ENCODE measurements at places on chromosomes 13 and 19.

- no peak for DNase-seq
Observed at GRCh38 chr13:23945612-23946011, 48.3 kb upstream of the C1QTNF9B start.

DNA sequence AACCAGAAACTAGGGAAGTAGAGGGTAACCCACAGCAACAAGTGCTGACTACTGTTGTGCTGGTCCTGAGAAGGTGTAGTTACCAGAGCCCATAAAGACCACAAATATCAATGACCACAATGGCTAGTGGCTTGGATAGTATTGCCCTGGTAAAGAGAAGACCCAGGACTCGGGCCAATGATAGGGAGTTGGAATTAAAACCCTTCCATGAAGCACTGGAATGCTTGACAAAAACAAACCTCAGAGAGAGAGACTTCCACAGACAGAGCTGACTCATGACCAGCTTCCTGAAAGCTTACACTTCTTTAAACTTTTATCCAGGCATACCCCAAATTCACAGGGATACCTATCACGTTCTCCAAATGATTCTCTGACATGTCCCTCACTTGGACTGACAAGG is 60.5 kb downstream of the WDR87 start:
- DNase-seq = no peak

- no peak for DNase-seq
Observed at GRCh38 chr13:66189986-66190385, 1040.2 kb downstream of the PCDH9 start.

- DNase-seq = no peak
Observed at GRCh38 chr19:13996928-13997630, 9.0 kb downstream of the RFX1 start.

DNA sequence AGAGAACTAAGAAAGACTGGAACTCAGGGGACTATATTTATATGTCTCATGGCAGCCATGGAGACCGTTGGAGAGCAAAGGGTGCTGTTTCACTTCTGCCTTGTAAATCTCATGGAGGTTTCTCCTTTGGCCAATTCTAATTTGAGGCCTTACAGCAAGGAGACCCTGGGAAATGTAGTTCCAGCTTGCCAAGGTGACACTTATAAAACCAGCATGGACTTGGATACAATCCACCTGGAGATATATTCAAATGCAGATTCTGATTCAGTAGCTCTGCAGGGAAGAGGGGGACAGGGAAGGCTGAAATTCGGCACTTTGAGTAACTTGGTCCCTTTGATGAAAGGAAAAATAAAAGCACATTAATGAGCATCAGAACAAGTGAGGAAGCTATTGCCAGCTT is 90.0 kb downstream of the OXGR1 start:
- no peak for DNase-seq

DNA sequence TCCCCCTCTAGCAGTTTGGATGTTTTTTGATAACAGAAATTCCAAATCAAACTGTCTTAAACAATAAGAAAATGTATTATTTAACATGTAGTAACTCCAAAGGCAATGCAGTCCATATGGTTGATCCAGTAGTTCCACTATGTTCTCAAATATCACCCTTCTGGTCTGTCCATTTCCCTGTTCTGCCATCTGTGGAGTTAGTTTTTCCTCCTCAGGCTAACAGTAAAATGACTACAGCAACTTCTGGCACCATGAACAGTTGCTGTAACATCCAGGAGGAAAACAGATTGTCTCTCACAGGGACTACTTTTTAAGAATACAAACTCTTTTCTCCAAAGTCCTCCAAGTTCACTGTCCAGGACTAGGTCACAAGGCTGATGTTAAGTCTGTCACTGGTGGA is 455.4 kb downstream of the FGF14 start:
- DNase-seq = no peak

- no peak for DNase-seq
Observed at GRCh38 chr19:45667620-45668341, at the start of gene GIPR. GIPR (plus strand) TSS chr19:45668221; CDS start chr19:45669521, 1,300 bp downstream.

DNA sequence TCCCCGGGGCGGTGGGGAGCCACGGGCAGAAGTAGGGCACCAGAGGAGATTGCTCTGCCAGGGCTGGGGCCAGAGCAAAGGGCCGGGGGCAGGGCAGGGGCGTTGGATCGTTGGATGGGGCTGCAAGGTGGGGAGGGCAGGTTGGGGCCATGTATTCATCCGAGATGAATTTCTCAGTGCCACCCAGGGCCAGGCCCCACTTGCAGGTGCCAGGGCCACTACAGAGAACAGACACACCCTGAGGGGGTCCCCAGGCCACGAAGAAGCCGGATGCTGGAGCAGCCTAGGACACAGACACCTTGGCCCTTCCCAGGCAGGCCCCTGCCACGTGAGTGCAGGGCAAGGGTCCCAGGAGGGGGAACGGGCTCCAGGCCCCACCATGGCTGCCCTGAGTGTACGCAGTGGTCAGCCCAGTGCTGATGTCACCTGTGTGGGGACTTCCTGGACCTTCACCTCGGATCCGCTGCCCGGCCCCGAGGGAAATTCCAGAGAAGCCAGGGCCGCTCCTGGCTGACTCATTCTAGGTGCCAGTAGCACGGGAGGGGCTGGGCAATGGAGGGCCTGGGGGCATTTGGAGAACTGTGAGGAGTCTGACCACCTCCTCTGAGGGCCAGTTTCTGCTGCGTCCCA is 9.6 kb upstream of the SBNO2 start:
- DNase-seq = no peak

- DNase-seq = no peak
Observed at GRCh38 chr13:41467425-41467945, 10.1 kb downstream of the RGCC start.

DNA sequence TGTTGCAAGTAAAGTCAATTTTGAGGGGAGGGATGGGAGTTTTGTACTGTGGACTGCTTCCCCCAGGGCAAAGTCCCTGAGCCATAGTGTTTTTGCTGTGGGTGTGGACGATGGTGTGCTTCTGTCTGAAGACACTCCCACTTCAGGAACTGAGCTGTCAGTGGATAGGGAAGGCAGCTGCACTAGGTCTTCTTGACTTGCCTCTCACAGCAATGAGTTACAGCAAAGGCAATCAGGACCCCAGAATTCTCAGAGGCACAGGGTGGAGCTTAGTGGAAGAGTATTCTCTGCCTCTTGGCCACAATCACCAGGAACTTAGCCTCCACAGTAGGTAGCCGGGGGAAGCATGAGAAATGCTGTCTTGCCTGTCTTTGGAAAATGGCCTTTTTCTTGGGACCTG is 1416.6 kb upstream of the MIR17HG start:
- DNase-seq = no peak

DNA sequence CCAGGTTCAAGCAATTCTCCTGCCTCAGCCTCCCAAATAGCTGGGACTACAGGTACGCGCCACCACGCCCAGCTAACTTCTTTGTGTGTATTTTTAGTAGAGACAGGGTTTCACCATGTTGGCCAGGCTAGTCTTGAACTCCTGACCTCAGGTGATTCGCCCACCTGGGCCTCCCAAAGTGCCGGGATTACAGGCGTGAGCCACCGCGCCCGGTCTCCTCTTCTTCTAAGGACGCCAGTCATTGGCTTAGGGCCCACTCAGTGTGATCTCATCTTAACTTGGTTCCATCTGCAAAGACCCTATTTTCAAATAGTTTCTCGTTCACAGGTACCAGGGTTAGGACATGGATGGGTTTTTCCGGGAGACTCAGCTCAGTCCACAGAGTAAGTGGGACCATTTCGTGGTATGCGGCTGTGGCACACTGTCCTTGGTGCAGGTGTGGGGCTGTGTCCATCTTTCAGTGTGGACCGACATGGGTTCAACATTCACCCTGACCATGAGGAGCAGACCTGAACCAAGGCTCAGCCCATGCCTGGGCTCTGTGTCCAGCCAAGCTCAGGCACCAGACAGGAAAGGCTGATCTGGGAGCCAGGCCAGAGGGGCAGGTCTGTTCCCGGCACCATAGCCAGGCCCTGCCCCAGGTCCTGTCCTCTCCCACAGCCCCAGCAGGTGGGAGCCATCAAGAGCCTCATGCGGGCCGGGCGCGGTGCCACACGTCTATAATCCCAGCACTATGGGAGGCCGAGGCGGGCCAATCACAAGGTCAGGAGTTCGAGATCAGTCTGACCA is 2.8 kb upstream of the MKNK2 start:
- DNase-seq = no peak

DNA sequence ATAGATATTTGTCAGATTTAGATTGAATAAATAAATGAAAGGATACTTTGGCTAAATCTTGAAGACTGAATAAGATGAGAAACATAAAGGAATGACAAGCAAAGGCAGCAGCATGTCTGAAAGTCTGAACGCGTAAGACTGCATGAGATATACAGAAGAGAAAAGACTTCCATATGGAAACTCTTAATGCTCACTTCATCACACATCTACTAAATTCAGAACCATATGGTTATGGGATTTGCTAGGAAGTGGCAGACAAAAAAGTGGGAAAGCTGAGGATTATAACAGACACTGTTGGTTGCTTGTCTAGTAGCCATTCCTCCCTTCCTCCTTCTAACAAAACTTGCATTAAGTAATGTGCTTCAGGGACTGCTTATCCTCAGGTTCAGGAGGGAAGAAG is 446.7 kb downstream of the KCTD12 start:
- no peak for DNase-seq

DNA sequence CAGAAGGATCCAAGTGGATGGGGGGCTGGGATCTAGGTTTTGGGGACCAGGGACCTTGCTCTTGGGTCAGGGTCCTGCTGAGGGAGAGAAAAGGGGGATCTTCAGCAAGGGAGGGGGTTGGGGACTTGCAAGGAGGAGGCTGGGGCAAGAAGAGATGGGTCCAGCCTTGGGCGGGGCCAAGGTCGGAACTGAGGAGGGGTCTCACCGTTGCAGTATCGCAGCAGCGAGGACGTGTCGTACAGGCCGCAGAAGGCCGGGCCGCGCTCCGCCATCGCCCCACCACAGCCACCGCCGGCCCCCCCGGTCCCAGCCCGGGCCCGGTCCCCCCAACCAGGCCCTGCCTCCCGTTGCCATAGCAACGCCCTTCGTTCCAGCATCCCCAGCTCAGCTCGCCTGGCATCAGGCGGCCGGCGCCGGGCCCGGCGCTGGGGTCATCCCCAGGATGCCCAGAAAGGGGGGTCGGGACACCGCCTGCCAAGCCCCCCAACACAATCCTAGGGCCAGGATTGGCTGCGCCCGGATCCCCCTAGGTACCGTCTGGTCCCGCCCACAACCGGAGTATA is 6.0 kb upstream of the EML2 start:
- no peak for DNase-seq

DNA sequence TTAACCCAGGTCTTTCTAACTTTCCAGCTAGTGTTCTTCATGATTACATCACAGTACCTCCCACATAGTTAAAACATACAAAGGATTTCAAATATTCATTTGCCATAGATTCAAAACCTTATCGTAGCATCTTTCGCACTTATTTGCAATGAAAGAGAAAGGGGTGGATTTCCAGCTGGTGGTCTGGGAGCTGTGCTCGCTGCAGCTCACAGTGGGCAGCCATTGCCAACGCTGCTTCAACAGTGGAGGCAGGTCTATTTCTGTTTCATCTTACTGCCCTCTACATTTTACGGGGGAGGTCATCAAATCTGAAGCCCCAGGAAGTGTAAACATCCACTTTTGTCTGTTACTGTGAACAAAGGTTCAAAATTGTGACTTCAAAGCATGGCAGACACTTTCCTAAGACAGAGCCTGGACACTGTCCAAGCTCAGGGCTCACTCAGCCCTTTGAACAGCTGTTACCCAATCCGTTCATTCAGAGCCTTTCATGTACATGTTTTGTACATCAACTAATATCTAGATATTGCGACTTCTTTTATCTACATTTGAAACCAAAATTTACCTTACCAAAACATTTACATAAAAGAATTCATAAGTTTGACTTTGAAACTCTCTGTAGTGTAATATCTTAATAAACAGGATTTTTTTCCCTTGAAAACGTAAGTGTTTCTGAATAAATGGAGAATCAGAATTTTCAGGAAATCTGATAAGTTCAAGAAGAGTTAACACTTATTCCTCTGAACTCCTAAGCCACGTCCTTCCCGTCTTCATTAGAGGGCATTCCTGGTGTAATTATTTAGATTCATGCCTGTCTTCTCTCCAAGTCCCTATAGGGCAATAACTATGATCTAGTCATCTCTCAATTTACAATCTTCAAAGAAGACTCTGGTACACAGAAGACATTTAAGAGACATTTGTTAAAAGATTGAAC is 25.1 kb downstream of the STARD13 start:
- DNase-seq = no peak

DNA sequence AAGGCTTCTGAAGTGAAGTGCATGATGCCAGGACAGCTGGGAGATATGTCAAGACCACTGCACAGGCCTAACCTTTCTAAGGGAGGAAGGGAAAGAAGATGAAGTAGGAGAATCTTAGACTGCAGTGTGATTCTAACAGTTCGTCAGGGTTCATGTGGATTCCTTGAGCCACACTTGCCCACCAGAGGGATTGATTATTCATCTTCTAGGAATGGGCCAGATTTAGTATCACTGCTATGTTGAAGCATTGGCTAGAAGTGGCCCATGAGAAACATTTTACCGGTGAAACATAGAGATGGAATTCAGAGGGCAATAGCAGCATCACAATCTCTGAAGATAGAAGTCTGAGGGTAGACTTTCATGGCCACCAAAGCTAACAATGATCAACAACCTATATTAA is 550.8 kb upstream of the SLITRK1 start:
- DNase-seq = peak; percentile 92

- DNase-seq = no peak
Observed at GRCh38 chr13:107291875-107292274, 723.9 kb upstream of the ARGLU1 start.

- DNase-seq = peak; percentile 29
Observed at GRCh38 chr13:44395976-44396694, 22.5 kb downstream of the SERP2 start.

GRCh38 chr13:106568299-106569003 is 514 bp upstream of the ARGLU1 start:
- no peak for DNase-seq

DNA sequence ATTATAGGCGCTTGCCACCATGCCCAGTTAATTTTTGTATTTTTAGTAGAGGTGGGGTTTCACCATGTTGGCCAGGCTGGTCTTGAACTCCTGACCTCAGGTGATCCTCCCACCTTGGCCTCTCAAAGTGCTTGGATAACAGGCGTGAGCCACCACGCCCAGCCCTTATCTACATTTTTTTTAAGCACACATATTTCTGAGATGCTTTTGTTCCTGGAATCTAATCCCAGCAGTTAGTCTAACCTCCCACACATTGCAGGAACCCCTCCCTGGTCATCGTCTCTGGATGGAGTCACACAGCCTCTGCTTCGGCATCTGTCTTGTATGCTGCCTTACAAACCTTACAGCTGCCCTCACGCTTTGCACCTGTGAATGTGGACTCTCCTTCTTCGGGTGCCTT is 15.1 kb upstream of the KATNAL1 start:
- no peak for DNase-seq

GRCh38 chr19:56966225-56966696 is 125.7 kb upstream of the PEG3 start:
- DNase-seq = no peak

GRCh38 chr19:35213663-35214632 is 14.6 kb downstream of the FAM187B start:
- DNase-seq = peak; percentile 57

DNA sequence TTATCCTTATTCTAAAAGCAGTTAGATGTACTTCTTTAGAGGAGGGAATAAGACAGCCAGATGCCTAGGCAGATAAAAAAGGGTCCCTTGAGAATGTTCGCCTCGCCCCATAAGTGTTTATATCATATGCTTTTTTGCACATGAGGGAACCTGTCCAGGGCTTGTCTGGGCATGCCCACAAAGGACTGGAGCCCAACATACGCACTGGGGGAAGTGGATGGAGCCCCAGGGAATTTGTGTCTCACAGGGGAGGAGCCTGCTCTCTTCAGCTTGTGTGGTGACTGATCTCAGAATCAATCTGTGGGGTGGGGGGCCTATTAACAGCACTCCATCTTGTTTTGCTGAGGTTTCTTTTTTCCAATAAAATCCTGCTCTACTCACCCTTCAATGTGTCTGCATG is 22.6 kb downstream of the MED4 start:
- no peak for DNase-seq

Data from fibroblast of skin of right quadriceps (primary cell).